A549 treated with ZK216348 at 1 μM for 4 hours (cell line): ENCODE measurements at places on chromosomes 1 and 21. TPM values are rescaled to one million over a fixed set of nuclear protein-coding genes. Genes with fewer than 3 reads are reported as not detected.

Gene SPRR1A
- total RNA-seq, result not detected in 5 replicates

Gene CELSR2
- total RNA-seq, result 2.8 to 6.6 TPM (median 5.5 TPM) in 5 replicates

Gene NHLH1
- 0.34 to 0.79 TPM (median 0.47 TPM) in 5 replicates for total RNA-seq

Gene DNAJC28
- total RNA-seq, result 0.17 to 0.54 TPM (median 0.27 TPM) in 5 replicates

Gene OR2L8
- not detected in 5 replicates for total RNA-seq

Gene ST6GALNAC5
- total RNA-seq, result not detected in 5 replicates

Gene AMIGO1
- 1.1 to 1.6 TPM (median 1.1 TPM) in 5 replicates for total RNA-seq

Gene LENEP
- not detected in 5 replicates for total RNA-seq

Gene LHX8
- total RNA-seq, result 0.81 to 1.4 TPM (median 1.2 TPM) in 5 replicates

Gene FCRL3
- not detected in 5 replicates for total RNA-seq

Gene ZNF683
- not detected in 5 replicates for total RNA-seq

Gene GBP6
- not detected in 5 replicates for total RNA-seq

Gene CFAP126
- total RNA-seq, result 0.33 to 0.60 TPM (median 0.49 TPM) in 3 of 5 replicates, not detected in the others

Gene RASSF5
- total RNA-seq, result 0.87 to 1.6 TPM (median 0.95 TPM) in 5 replicates

Gene FMO4
- total RNA-seq, result 0.19 to 0.86 TPM (median 0.52 TPM) in 5 replicates

Gene ADORA3
- total RNA-seq, result not detected in 5 replicates

Gene NTRK1
- 0.11 to 0.16 TPM (median 0.12 TPM) in 3 of 5 replicates, not detected in the others for total RNA-seq

Gene TMEM200B
- total RNA-seq, result 0.08 to 0.12 TPM (median 0.11 TPM) in 4 of 5 replicates, not detected in the other

Gene VHLL
- not detected in 5 replicates for total RNA-seq

Gene MRAP
- total RNA-seq, result not detected in 5 replicates
